ENCODE measurements at places on chromosomes 5 and 9.

DNA sequence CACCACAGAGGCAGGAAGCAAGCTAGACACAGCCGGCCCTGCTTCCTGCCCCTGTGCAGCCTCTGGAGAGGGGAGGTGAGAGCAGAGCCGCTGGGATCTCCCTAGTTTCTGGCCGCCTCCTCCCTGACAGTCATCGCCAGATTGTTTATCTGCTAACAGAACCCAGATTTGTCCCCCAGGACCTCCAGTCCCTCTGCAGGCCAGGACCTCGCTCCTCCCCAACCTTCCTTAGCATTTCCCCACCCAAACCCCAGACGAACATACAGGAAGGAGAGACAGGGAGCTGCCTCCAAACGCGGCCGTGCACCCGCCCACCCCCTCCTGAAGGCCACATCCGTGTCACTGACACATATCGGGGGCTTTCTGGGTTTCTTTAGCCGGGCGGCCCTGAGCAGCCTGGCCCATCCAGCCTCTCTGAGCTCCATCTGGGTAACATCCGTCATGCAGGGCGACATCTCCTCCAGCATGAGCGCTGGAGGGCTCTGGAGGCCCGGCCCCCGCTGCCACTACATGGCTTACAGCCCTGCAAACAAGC is 47.5 kb downstream of the DBH start:
- peak; percentile 62 for DNase-seq

DNA sequence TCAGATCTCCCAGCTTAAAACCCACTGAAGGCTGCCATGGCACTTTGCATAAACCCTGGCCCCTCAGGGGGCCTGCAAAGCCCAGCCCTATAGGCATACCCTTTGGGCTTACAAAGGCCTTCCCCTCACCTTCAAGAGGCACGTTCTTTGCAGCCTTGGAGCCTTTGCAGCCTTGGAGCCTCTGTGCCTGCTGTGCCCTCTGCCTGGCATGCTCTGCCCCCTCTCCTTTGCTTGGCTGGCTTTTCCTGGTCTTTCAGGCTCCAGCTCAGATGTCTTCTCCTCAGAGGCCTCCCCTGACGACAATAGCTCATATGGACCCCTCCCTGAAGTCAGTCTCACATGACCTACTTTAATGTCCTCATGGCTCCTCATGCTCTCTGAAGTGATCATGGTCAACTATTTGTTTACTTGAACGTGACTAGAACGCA is 60.3 kb downstream of the CXXC5 start:
- DNase-seq: no peak

GRCh38 chr5:123120197-123120596 is 31.2 kb downstream of the PRDM6 start:
- no peak for DNase-seq

DNA sequence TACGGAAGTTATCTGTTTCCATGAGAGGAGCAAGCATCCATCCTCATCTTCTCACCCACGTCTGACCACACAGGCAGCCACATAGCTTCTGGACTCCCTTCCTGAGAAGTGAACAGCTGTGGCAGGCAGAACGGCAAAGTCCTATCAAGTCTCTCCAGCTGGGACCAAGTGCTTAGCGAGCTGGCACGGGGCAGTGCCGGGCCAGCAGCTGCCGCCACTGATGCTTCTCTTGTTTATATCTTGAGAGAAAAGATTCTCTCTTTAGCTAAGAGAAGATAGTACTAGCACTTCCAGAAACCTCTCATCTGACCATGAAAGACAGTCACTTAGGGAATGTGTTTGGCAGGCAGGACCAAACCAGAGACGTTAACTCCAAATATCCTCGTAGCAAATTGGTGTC is 37.2 kb downstream of the PLAC8L1 start:
- DNase-seq: no peak

DNA sequence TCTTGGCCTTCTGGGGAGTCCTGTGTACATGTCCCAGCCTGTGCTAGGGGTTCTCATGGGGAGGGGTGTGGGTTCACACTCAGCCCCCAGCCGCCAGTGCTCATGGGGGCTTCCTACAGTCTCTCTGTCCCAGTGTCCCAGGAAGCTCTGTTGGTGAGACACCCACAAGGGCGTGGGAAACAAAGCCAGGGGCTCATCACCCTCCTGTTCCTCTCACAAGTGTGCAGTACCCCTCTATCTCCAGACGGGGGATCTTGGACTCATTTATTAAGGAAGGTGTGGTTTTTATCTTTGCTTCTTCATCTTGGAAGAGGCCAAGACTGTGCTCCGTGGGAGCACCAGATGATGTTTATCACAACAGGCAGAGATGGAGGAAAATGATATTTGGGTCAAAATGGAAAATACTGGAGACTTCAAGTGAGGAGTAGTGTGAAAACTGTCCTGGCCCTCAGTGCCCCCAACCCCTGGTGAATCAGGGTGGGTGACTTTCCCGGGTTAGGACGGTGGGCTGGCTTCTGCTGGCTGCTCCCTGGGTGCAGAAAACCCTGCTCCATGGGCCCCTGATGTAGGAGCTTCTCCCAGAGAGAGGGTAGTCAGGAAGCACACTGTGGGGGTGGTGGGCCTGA is 15.2 kb downstream of the TMEM171 start:
- no peak for DNase-seq

- no peak for DNase-seq
Observed at GRCh38 chr5:108638021-108638420, 109.7 kb upstream of the FER start.

- DNase-seq: no peak
Observed at GRCh38 chr5:122412966-122413365, 100.9 kb downstream of the SNCAIP start.

DNA sequence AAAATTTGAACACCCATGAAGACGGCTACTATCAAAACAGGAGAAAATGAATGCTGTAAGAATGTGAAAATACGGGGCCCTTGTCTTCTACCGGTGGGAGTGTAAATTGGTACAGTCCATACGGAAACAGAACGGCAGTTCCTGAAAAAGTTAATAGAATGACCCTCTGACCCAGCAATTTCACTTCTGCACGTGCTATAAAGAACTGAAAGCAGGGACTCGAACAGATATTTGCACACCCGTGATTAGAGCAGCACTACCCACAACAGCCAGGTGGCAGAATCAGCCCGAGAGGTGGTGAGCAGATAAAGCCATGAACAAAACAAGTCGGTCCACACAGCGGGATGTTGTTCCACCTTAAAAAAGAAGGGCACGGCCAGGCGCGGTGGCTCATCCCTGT is 22.6 kb upstream of the SLC12A7 start:
- DNase-seq: no peak

- DNase-seq: no peak
Observed at GRCh38 chr5:38466424-38467189, 89.8 kb downstream of the LIFR start.

DNA sequence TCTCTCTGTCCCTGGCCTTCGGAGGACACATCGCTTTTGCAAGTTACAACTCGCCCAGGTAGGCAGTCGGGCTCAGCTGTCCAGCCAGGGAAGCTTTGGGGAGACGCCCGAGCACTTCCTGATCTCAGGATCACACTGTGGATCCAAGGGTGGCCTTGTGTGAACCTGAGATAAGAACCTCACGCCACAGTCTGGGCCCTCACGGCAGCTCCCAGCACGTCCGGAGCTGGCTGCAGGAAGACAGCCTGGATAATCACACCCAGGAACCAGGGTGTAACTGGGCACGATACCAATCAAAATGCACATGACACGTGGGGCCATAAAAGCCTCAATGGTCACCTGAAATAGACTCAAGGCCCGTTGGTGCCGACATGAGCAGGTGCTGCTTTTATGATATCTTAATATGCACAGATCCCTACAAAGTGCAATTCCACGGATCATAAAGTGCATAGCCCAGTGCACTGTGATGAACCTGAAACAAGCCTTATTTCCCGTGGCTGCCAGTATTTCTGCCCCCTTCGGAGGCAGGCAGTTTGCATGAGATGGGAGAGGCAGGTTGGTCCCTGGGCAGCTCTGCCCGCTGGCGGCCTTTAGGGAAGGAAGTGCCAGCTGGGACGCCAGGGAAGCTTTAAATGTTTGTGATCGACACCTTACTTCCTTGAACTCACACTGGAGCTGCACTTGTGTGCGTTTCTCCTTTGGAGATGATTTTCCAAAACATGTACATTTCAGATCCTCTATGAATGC is 14.5 kb downstream of the SLC6A18 start:
- DNase-seq: no peak

GRCh38 chr9:13529321-13530104 is 250.0 kb upstream of the MPDZ start:
- DNase-seq: no peak

DNA sequence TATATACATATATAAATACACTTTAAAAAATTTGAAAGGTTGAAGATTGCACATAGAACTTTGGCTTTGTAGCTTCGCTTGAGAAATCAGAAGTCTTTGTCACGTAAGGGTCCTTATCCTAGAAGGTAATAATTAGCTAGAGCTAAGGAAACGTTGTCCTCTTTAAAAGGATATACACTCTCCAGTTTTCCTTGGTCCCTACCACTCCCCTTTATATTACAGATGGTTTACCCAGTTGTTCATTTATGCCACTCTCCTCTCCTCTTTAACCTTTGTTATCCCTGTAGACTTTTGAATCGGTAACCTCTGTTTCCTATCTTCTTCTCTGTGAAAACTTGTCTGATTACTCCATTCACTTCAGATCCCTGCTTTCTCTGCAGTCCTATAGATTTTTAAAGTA is 1101.0 kb upstream of the SEMA6A start:
- no peak for DNase-seq

GRCh38 chr5:90325093-90325492 is 84.5 kb downstream of the CETN3 start:
- DNase-seq: no peak

GRCh38 chr5:134427540-134428041 is 15.9 kb upstream of the CDKN2AIPNL start:
- no peak for DNase-seq

- no peak for DNase-seq
Observed at GRCh38 chr5:127744241-127744640, 41.0 kb downstream of the CCDC192 start.

DNA sequence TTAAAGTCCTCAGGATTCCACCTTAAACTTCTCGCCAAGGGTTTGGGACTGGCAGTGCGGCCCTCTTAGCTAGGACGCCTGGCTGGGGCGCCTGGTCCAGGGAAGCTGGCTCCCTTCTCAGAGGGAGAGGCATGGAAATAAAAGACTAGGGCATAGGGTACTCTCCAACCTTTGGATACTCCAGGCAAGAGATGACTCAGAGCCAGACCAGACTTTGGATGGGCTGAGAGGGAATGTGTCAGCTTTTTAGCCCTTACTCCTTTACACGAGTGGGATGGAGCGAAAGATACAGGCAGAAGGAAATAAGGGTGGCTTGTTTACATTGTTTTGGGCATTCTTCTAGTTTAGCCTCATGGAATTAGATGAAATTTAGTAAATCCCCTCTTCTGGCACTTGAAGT is 48.2 kb downstream of the IL31RA start:
- DNase-seq: no peak

- no peak for DNase-seq
Observed at GRCh38 chr5:101080462-101081240, 177.6 kb upstream of the ST8SIA4 start.

DNA sequence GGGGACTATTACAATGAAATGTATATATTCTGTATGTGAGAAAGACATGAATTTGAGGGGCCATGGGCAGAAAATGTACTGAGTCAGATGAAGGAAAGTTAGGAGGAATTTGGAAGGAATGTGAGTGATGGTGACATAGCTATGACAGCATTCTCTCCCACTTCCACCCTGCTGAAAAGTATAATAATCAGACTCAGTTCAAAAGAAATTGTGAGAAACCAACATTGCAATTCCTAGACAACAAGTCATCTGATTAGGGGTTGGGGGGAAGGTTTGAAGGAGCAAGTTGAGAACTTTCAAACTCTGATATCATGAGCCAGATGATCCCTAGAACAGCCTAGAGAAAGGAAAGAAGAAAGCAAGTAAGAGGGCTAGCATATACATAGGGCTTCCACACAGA is 370.6 kb downstream of the DMRTA1 start:
- DNase-seq: no peak

- no peak for DNase-seq
Observed at GRCh38 chr9:96203867-96204501, 98.0 kb downstream of the HSD17B3 start.

- no peak for DNase-seq
Observed at GRCh38 chr5:78983601-78984438, 1.3 kb downstream of the ARSB start.

- DNase-seq: no peak
Observed at GRCh38 chr9:87181670-87182069, 234.4 kb upstream of the GAS1 start.

GRCh38 chr5:121746763-121747162 is 104.9 kb upstream of the FTMT start:
- no peak for DNase-seq

- peak; percentile 89 for DNase-seq
Observed at GRCh38 chr9:111631214-111631971, at the start of gene DNAJC25. TSS of gene DNAJC25 (plus strand) at chr9:111631334. CDS start at chr9:111631408, 74 bp downstream.

DNA sequence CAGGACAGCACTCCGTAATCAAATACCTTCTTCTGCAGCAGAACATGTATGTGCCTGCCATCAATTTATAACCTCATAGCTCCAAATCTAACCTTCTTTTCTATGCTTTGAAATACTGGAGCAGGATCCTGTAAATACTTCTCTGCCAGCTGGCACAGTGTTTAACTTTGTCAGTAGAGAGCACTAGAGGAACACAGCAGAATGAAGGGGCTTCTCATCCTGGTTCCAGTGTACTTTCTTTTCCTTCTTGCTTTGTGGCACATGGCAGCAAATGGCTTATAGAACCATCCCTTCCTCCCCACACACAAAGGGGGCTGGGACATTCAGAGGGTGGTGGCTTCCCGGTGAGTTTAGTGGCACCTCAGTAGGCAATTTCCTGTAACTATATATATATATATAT is 3.8 kb upstream of the FBXW11 start:
- no peak for DNase-seq

DNA sequence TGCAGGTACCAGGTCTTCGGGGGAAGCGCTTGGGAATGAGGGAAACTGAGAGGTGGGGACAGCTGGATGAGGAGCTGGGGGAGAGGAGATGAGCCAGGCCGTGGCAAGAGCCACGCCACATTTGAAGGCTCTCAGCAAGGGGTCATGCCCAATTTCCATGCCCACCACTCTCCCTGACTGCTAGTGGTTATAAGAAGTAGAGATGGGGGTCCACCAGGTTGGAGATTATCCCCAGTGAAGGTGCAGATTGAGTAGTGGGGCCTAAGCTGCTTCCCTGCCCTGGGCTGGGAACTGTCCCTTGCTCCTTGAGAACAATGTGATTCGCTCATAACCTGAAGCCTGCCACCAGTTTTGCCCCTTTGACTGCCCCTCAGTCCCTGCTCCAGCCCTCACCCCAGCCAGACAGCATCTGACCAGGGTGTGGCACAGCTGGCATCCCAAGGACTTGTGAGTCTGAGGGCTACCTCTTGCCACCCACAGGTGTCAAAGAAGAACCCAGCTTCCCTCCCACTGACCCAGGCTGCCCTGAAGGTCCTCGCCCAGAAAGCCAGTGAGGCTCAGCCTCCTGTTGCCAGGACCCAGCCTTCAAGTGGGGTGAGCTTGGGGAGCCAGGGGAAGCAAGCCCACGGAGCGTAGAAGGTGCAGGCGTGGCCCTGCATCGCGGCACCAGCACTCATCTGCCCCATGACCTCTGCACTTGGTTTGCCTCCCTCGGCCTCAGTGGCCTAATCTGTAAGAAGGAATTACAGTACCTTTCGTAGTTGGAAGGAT is 21.5 kb downstream of the CD74 start:
- DNase-seq: no peak

GRCh38 chr5:43772764-43773477 is 169.9 kb downstream of the NNT start:
- no peak for DNase-seq

Data from stimulated activated CD4-positive, alpha-beta T cell treated with anti-CD3 and anti-CD28 coated beads, Interleukin-15, amount 100 ng/mL, for 1 hour (primary cell).